Omental fat pad (tissue), 4 donors: ENCODE measurements at places on chromosomes 4 and X. TPM values are rescaled to one million over a fixed set of nuclear protein-coding genes. Genes with fewer than 3 reads are reported as not detected.

Gene CDKL5
- 4.5 TPM for total RNA-seq

Gene NRK
- 0.96 TPM for total RNA-seq

- DNase-seq: no peak
These were observed 1.5 kb downstream of the RADX start for GRCh38 chrX:106613277-106613676.

GRCh38 chr4:12137575-12137974, 708.9 kb upstream of the HS3ST1 start:
- DNase-seq: no peak

Gene GAGE12G
- total RNA-seq: not detected

Gene CPZ
- total RNA-seq: 7.1 TPM

DNA sequence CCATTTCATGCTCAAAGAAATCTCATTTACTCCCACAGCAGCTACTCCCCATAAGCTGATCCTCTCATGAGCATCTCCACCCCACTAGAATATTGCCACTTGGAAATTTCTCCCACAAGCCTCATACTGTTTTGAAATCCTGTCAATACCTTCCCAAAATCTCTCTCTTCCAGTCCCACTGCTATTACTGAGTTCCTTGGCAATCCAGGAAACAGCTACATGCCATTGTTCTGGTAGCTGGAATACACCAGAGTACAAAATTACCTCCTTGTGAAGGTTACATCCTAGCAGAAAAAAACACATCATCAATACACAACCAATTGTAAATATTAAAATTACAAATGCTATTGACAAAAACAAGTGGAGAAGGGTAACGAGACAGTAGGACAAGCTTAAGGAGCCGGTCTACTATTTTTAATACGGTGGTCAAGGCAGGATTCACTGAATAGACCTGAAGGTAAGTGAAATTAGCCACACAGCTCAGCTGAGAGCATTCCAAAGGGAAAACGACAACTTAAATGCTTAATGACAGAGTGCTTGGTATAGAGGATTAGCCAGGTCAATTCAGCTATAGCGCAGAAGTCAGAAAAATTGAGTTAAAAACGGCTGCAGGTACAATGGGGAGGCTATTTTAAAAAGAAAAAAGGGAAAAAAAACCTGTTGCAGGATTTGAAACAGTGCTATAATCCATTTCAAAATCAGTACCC, 6.4 kb downstream of the RPL9 start:
- no peak for DNase-seq

Gene CNGA1
- not detected for total RNA-seq
